ENCODE measurements at places on chromosomes 3 and 15.

DNA sequence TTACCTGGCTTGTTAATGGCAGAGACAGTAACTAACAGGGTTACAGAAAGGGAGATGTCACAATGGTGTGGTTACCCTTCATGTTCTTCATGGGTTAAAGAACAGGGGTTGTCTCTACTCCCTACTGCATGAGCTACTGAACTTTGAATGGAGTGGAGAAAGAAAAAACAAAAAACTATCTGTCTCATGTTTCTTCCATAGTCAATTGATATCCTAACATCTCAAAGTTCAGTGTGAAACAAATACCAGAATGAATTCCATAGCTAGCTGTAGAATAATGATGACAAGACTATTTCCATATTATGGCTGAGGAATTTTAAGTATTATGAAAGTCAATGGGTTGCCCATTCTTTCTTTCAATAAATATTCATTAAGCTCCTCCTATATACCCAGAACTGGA, 161.3 kb upstream of the LPP start:
- no peak for DNase-seq

DNA sequence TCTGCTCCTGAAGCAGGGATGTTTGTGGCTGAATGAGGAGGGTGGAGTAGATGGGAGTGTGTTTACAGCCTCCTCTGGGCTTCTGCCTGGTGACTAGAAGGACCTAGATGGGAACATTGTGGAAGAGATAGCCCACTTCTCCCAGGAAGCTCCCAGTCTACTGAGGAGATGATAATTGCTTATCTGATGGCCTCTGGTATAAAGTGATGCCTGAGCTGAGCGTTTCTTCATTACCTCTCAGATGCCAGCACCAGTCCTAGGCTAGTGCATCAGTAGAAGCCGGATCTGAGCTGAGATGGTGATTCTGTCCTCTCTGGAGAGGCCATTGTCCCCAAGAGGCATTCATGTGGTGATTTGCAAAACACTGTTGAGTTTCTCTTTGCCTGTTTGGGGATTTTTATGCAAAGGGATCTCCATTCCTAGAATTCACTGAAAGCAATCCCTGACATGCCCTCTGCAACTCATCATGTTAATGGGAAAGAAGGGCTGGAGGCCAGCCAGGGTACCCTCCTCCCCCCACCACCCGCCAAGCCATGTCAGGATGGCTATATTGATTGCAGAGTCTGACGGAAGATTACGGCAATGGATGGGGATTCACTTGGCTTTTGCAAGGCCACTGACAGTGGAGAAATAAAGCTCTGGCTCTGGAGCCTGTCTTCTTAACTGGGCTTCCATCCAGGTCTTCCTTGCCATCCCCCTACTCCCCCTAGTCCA, 166.4 kb upstream of the ROPN1 start:
- DNase-seq: no peak

DNA sequence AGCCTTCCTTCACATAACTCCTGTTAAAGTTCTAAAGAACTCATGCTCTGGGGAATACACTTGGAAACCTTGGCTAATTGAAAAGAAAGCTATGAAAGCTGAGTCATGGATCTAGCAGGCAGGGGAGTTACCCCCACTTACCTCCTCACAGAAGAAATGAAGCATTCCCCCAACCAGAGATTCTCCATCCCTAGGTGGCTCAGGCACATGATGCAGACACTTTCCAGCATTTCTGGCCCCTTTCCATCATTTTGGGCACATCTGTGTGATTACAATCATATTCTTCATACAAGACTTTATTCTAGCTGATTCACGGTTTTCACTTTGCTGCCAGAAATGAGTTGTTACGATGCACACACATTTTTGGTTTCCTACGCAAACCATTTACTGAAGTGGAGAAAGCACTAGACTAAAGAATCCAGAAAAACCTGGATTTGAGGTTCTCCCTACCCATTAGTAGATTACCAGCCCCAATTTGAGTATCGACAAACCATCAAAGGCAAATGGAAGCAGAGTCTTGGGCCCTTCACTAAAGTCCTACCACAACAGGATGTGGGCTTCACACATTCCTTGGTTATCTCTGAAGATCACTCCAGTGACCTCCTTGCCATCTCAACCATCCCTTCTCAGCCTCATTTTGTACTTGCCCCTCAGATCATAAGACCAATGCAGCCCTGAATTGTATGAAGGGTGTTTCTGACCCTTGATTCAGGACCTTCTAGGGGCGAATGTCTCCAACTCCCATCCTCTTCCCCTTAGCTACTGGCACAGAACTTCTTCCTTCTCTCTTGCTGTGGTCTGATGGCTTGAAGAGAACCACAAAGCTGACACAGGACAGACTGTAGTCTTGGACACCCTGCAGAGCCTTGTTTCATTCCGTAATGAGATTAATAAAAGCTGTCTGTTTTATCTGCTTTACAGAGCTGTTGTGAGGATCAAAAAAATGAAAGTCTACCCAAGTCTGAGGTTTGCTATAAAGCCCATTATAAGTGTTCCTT, 42.5 kb upstream of the SNRK start:
- no peak for DNase-seq

DNA sequence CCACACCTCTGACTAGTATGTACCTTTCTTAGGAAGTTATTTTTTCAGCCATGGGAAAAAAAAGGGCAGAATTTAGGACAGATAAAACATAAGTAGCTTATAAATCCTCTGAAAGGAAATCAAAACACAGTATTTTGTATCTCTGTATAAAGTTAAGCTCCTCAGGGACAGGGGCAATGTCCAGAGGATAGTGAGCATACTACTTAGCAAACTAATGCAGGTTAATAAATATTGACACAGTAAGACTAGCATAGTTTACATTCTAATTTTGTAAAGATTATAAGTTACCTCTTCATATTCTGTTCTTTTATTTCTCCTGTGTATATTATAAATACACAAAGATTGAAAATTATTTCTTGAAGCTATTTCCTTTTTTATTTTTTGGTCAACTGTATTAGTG, 2.1 kb downstream of the UBE3A start:
- no peak for DNase-seq

GRCh38 chr3:101853982-101854381, 4.7 kb downstream of the NFKBIZ start:
- DNase-seq: no peak
